Activated CD4-positive, alpha-beta T cell treated with anti-CD3 and anti-CD28 coated beads, Interleukin-2, amount 50 U/mL, for 48 hours (primary cell): ENCODE measurements at places on chromosomes 7 and 10.
A peak's percentile ranks its signal among the peaks of the same experiment; 100 is the strongest.

DNA sequence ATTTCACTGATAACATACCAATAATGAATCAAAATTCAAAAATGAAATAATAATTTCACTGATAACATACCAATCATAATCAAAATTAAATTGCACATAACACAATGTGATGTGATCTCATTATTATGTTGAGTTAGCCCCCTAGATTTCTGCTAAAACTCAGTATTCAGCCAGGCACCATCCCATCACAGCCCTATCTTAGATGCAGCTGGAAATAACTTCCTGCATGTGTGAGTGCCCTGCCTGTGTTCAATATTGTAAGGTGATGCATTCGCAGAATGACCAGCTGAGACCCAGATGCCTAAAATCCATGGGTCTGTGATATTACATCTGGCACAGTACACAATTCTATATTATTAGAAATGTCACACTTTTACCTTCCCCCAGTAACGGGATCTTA lies 142.4 kb downstream of the CALCR start:
- no peak for DNase-seq

DNA sequence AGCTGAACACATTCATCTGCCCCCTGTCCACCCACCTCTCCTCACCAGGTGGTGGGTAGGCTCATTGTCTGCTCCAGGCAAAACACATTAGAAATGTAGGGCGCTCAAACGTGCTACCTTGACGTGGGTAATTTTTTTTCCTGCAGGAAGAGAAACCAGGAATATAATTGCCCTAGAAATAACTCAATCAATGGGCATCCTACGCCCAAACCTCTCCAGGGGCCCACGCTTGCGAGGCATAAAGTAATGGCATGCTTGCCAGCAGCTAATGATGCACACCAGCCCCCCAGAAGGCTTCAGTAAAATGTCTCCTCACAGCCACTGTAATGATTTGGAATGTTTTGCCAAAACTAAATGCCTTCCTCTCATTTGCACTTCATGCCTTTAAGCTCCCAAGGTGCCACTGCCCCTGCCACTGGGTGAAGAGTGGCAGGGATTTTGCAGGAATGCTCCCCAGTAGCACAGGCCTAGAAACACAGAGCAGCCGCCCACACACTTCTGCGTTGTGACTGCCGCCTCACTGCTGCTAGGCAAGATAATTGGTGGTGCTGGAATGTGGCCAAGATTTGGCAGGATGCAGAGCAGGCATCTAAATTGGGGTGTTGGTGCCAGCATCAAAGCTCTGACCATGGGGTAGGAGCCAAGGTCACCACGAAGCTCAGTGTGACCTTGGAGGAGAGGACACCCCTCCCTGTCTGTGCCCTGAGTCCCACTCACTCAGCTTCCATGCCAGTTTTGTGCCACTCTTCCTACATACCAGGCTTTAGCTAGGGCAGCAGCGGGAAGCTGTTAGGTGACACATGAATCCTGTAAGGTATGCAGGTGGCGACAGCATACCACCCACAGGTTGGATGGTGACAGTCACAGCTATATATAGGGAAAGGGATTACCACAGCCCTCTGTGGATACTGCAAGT lies 48.7 kb upstream of the PPP1R3C start:
- DNase-seq, result no peak

- no peak for DNase-seq
Measured at GRCh38 chr10:37003126-37003525, 122.3 kb upstream of the ANKRD30A start.

DNA sequence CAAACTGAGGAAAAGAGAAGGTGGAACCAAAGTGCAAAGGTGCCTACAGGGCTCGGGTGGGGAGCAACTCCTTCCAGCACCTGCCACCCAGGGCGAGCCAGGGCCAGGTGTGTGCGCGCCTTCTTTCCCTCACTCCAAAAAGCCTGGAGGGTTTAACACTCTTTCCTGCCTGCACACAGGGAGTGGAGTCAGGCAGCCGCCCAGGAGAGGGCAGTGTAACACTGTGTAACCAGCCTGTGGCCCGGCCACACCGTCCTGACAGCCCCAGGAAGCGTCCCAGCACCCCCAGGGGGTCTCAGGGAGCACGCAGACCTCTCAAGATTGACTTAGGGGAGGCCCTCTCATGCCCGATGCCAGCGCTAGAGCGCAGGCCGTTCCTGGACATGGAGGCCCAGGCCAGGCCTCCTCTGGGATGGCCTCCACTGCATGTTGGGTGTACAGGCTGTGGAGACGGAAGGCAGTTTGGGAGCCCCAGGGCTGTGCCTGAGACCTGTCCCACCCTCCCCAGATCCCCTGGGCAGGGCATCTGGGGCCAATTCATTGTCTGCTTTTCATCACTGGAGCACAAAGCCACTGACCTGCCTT lies 13.4 kb downstream of the BRI3 start:
- DNase-seq, result peak; percentile 29

DNA sequence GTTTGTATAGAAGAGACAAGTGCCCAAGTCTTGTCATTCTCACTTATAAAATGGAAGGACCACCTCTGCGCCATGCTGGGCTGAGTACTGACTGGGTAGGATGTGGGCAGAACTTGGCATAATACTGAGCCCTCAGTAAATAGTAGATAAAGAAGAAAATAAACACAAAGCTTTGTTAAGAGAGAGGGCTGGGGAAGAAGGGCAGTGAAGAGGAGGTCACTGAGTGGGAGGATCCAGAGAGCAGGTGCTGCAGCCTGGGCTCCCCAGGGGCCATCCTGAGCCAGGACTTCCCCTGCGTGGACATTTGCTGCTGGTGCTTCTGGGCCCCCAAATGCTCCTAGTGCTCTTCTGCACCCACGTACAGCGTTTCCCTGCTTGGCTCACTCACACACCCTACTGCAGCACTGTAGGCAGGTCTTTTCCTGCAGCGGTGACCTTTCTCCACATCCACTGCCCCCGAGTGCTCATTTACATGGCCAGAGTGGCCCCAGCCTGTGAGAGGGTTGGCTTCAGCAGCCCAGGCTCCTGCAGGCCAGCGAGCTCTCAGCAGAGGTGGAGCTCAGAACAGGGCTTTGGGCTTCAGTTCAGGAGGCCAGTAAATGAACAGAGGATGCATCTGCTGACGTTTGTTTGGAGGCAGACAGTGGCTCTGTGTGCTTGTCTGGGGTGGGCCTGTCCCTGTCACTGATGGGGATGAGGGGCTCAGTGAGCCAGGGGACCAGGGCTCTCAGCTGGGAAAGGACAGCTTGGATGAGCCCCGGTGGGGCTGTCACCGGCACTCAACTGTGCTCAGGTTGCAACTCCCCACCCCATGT lies 164.6 kb downstream of the ADARB2 start:
- DNase-seq, result no peak

DNA sequence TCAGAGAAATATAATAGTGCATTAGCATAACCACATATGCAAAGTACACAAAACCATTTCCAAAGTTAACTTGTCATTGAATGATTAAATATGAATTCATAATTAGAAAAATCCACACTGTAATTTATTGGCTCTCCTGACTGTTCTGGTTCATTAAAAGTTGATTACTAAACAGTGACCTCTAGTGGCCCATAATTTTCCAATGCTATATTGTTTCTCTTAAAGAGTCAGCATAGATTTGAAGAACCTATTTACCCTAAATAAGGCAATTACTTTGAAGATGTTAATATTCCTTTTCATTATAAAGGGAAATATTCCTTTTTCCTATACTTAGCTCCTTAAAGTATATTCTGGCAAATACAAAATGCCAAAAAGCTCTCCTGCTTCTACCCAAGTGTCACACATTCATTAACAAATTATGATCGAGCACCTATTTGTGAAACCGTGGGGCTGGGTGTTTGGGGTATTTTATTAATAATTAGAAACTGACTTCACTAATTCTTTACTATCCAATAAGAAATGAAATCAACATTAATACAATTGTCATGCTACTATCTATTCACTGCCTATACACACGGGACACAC lies 86.2 kb downstream of the HIBADH start:
- DNase-seq, result no peak

DNA sequence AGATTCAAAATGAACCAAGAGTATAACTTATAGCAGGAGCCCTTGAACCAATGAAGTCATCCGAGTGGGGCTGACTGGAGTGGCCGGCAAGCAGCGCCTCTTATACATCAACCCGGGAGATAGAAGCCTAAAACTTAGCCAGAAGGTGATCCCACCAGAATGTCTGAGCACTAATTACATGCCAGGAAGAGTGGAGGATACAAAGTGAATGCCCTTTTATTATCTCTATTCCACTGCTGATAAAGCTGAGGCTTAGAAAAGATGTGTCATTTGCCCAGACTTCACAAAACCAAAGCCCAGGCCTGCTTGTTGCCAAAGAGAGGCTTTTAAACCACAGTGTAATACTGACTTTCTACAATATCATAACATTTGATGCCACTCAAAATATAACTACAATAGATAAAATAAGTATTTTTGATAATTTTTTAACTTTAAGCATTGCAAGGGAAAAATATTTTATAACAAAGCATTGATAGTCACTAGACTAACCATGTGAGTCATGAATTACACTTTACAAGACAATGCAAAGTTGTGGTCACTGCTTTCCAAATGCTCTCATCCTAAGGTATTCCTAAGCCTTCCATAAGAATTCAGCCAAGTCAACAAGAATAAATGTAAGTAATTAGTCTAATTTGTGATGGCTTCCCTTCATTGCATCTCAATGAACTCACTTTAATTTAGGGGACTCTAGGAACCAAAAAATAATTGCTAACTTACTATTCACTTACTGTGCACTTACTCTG lies 58.6 kb upstream of the ARID5B start:
- no peak for DNase-seq

- no peak for DNase-seq
Measured at GRCh38 chr7:50599385-50599784, 34.2 kb upstream of the DDC start.

DNA sequence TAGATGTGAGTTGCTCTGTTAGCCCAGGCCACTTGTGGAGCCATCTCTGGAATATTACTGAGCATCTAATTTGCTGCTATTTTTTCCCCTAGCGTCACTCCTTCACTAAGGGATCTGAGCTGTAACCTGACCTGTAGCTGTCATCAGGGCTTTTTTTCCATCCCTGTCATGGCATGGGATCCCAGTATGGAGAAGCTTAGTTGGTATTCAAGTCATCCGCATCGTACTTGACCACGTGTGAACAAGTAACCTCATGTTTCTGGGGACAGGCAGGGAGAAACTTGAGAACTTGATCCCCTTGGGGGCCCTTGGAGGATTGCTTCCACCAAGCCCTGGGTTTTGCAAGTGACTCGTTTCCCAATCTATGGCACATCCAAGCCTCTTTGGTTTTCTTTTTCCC lies 474.4 kb upstream of the GALNT17 start:
- DNase-seq, result no peak

GRCh38 chr7:130293521-130293920 lies 560 bp downstream of the CPA4 start:
- DNase-seq, result no peak

- no peak for DNase-seq
Measured at GRCh38 chr10:132677096-132677472, 108.9 kb downstream of the NKX6-2 start.

GRCh38 chr10:77333610-77334340 lies 303.8 kb downstream of the KCNMA1 start:
- no peak for DNase-seq

DNA sequence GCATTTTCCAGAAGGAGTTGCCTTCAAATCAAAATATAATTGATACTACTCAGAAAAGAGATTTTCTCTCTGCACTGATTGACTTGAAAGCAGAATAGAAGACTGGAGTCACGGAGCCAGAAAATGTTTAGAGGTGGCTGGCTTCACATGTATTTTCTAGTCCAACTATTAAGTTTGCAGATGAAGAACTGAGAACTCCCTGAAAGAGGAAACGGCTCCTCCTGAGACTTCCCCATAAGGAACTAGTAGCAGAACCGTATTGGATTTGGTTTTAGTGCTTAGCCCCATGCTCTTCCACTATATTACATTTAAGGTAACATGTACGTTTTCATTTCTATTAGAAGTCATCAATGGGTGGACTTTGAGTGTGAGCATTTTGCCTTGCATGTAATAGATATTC lies 946.3 kb downstream of the CNTNAP2 start:
- no peak for DNase-seq

GRCh38 chr7:3942276-3942675 lies 641.2 kb downstream of the SDK1 start:
- no peak for DNase-seq

- DNase-seq, result no peak
Measured at GRCh38 chr10:50470345-50470744, 153.4 kb downstream of the SGMS1 start.

GRCh38 chr7:54878339-54878738 lies 119.3 kb upstream of the SEC61G start:
- no peak for DNase-seq

DNA sequence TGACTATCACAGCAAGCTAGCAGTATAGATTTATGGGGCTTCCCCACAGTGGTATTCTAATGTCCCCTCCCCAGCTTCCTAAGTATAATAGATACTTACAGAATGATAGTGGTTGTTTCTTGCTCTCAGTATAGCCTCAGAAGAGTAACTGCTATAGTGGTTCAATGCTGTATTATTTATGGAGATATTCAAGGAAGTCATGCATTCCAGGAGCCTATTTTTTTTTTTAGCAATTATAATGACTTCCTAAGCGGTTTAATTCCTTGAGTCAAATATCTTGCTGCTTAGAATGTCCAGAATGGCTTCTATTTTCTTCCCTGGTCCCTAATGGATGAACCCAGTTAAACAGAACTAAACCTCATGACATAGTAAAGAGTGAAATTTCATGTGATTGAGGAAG lies 451.5 kb upstream of the SEMA3D start:
- DNase-seq, result no peak
